Pancreas (tissue), 10 donors: ENCODE measurements at places on chromosomes 7 and 10.

DNA sequence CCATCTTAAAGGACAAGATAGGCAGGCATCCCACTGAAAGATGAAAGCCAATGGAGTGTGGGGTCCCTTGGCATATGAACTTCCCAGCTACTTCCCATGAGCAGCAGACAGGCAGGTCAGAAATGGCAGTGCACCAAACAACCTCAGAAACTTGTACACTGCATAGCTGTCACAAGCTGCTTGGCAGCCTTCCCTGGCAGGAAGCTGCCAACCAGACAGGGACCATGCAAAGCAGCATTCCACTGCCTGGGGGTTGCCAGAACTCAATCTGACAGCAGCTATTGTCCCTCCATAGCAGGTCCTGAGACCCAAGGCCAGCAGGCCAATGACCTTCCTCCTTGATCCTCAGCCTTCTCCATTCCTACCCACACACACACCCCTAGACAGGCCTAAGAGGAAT lies 139.5 kb downstream of the PLCE1 start:
- DNase-seq = peak; percentile 5

DNA sequence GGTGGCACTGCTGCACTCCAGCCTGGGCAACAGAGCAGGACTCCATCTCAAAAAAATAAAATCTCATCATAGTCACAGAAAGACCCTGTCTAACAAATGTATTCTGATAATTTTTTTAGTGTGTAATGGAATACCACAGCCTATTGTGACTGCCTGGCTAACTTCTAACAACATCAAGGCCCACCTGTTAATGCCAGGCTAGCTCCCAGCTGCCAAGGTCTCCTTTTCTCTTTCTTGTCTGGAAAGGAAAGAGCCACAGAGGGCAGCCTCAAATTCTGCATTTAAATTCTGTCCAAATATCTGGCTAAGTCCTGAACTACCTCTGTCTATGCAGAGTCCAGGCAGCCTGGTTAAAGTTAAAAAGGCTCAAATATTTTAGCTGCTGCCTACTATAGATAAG lies 700.9 kb downstream of the MAGI2 start:
- DNase-seq = no peak

- DNase-seq = no peak
These were observed 25.8 kb downstream of the TACC2 start for GRCh38 chr10:122014652-122015248.

- no peak for DNase-seq
These were observed 11.7 kb downstream of the VSIR start for GRCh38 chr10:71761541-71762113.

DNA sequence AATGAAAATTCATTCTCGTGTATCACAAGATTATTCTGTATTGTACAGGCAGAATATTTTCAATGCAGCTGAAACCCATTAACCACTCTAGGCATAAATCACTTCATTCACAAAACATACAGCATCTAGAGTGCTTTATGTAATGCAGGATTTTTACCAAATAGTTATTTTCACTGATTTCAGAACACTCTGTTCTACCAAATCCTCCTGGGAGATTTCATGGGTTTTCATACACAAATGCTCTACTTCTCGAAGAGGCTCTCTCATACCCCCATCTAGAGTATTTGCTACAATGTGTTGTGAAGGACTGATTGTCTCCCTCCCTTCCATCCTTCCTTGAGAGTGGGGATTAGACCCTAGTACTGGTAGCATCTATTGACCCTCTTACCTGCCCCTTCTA lies 209.2 kb upstream of the LRRN3 start:
- DNase-seq = no peak

DNA sequence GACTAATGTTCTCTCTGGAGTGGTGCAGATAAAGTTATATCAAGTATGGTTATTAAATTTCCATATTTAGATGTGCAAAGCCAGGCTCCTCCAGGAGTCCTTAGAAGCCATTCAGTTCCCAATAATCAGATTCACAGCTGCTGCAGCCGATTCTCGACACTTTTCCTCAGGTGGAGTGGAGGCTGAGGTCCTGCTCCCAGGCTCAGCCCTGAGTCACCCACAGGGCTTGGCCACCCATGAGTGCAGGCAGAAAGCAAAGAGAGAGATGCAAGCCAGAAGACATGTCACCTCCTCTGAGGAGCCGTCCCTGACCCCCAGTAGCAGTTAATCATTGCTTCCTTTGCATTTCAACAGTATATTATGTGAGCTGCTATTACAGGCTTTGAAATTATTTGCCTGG lies 36.3 kb upstream of the NANOS1 start:
- no peak for DNase-seq

DNA sequence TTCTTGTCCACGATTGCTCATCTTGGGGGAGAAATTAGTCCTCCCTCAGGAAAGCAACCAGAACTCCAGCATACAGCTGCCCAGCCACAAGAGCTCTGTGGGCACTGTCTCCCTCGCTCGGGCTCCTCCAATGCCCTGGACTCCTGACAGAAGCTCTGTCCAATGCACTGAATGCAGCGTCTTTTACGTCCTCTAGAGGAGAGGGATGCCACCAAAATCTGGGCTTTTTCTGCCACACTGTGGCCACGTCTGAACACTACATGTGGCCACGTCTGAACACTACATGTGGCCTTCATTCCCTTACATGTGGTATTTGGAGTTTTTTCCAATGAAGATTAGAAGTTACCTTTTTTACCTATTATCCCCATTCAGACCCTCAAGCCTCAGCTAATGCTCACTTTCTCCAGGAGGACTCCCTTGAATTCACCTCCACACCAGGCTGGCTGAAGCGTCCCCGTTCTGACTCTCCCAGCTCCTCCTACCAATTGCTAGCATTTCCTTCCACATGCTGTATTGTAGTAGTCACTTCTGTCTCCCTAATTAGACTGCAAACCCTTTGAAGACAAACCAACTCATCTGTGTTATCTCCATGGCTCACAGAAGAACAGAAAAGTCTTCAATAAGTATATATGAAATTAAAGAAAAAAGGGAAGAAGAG lies 134.3 kb upstream of the PDE1C start:
- peak; percentile 70 for DNase-seq

- no peak for DNase-seq
These were observed 348.5 kb downstream of the KCNMA1 start for GRCh38 chr10:77289027-77289501.

DNA sequence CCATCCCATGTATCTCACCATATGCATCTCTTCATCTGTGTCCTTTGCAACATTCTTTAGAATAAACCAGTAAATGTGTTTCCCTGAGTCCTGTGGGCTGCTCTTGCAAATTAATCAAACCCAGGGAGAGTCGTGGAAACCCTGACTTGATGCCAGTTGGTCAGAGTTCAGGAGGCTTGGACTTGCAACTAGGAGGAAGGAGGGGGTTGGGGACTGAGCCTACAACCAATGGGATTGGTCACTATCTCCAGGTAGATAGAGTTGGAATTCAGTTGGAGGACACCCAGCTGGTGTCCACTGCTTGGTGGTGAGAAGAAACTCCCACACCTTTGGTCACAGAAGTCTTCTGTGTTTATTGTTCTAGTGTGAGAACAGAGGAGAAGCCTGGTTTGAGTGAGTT lies 38.3 kb upstream of the PRKCQ start:
- peak; percentile 38 for DNase-seq

DNA sequence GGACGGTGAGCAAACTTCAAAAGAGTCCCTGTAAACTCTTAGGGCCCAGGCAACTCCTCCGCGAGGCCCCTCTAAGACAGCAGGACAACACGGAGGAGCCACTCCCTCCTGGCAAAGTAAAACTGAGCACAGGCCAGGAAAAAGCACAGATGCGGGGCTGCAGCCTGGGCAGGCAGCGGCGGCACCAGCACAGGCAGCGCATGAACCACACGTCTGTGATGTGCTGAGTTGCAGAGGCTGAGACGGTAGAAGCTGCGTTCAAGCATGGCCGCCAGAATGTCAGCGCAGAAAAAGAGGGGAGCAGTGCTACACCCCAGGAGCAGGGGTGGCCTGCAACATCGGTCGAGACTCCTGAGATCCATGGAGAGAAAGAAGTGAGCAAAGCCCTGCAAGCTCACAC lies 46.1 kb upstream of the STK17A start:
- no peak for DNase-seq

- DNase-seq = no peak
These were observed 94.9 kb upstream of the DLX6 start for GRCh38 chr7:96910486-96910885.

GRCh38 chr7:142711746-142712616 lies 37.3 kb upstream of the PRSS1 start:
- no peak for DNase-seq

GRCh38 chr10:27564880-27565279 lies 60.8 kb downstream of the RAB18 start:
- DNase-seq = no peak

DNA sequence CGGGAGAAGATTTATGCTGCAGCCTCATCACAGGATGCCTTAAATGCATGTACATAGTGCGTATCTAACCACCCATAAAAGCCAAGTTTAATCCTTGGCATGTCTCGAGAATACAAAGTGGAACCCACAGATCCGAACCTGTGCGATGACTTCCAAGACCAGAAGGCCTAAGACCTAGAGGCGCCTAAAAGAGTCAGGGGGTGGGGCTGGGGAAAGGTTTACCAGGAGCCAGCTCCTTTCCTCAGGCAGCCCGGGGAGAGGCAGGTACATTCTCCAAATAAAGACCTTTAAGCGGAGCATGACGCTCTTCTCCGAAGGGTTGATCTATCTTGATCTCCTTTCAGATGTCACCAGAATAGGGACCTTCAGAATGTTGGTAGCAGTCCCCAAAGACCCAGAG lies 9.7 kb downstream of the SP8 start:
- no peak for DNase-seq

DNA sequence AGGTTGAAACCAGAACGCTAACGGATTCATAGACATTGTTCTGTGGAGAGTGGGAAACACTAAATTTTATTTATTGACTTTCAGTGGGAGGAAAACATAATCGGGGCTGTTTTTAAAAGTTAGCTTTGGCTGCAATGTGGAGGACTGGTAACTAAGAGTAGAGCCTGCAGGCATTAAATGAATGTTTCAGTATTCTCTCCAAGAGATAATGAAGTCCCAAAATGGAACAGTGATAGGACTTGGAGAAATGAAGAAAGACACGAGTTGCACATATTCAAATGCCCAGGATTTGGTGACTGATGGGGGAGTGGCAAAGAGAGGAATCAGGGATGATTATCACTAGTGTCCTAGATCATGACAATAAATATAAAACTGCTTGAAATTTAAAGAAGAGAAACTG lies 359.8 kb upstream of the LRRTM3 start:
- no peak for DNase-seq

DNA sequence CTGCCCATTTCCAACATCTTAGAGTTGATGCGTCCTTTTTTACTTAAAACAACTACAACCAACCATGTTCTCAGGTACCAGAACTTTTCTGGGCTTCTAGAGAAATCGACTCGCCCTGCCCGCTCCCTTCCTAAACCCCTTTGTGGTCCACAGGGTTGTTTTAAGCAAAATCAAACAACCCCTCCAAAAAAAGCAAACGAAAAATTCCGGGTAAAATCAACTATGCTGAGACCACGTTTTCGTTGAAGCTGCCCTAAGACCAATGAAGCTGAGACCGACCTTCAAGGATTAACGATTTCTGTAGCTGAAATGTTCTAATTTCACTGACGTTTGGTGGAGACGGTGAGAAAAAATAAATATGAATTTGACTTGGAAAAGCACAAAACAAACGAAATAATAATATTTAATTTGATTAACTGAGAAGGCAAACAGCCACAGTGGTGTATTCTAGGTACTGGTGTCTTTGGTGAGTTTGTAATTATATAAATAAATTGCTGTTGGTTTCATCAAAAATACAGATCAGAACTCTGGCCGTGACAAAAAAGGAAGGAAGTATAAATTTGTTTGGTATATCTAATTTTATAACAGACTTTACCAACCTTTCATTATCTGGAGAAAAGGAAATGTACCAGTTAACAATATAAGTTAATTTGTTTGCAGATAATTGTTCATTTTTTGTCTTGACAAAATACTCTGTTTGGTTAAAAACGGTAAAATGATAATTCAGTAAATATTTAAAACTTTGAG lies 4.7 kb upstream of the IGF2BP3 start:
- no peak for DNase-seq

- no peak for DNase-seq
These were observed 108.6 kb downstream of the CDK6 start for GRCh38 chr7:92727755-92728154.

DNA sequence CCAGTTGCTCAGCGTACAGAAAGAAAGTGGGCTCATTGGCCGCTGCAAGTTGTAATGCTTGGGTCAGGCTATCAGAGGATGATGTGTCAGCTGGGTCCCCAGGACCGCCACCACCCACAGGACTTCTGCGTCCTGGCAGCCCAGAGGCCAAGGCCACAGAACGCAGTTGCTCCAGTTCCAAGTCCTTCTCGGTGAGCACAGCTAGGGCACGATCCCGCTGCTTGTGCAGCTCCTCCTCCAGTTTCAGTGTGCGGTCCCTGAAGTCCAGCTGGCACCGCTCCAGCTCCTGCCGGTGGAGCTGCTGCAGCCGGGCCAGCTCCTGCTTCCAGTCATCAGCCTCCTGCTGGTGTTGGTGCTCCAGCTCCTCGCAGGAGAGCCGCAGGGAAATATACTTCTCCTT lies 3.0 kb downstream of the GCC1 start:
- DNase-seq = peak; percentile 40

GRCh38 chr7:42144604-42145003 lies 92.4 kb downstream of the GLI3 start:
- no peak for DNase-seq

DNA sequence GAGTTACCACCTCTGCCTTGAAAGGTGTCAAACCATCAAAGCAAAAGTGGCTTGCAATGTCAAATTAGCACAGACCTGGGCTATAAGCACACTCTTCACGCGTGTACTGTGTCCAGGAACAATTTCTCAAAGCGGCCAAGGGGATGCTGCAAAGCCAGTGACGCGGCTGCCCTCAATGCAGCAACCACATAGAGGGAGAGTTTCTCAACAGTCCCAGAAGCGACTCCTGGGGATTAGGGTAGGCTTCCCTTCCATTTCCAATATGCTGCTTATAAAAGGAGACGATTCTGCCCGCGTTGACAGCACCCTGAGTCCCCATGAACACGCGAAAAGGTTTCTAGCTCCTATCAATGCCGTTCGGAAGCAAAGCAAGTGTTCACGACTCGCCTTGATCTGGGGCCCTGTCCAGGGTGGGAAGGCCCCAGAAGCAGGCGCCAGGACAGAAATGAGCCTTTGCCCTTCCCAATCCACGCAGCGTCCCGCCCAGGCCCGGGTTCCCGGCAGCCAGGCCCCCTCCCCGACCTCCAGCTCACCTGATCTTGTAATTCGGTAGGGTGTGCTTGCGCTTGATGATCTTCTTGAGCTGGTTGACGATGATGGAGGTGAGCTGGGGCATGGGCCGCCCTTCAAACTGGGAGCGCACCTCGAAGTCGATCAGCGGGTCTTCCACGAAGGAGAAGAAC lies 1.3 kb downstream of the PDZD8 start:
- DNase-seq = peak; percentile 59

- DNase-seq = no peak
These were observed 152.5 kb downstream of the SEMA3A start for GRCh38 chr7:84042110-84042539.

GRCh38 chr7:142796501-142797390 lies 26.0 kb downstream of the PRSS2 start:
- no peak for DNase-seq

- DNase-seq = no peak
These were observed 72.1 kb downstream of the EEPD1 start for GRCh38 chr7:36224934-36225858.

GRCh38 chr10:78478919-78479318 lies 445.3 kb downstream of the RPS24 start:
- DNase-seq = no peak
